Stimulated activated CD8-positive, alpha-beta memory T cell treated with anti-CD3 and anti-CD28 coated beads, Interleukin-15, amount 100 ng/mL, for 48 hours (primary cell): ENCODE measurements at places on chromosomes 1 and 21.

GRCh38 chr1:110706621-110707020, 31.9 kb upstream of the KCNA3 start:
- DNase-seq: no peak

GRCh38 chr21:17796037-17796403, 23.1 kb downstream of the C21orf91 start:
- DNase-seq: no peak

GRCh38 chr1:241592273-241592958, 47.8 kb downstream of the CHML start:
- no peak for DNase-seq

GRCh38 chr21:26136671-26137070, 33.9 kb downstream of the APP start:
- no peak for DNase-seq

- no peak for DNase-seq
These were observed 72.1 kb downstream of the PDE9A start for GRCh38 chr21:42725416-42725930.

DNA sequence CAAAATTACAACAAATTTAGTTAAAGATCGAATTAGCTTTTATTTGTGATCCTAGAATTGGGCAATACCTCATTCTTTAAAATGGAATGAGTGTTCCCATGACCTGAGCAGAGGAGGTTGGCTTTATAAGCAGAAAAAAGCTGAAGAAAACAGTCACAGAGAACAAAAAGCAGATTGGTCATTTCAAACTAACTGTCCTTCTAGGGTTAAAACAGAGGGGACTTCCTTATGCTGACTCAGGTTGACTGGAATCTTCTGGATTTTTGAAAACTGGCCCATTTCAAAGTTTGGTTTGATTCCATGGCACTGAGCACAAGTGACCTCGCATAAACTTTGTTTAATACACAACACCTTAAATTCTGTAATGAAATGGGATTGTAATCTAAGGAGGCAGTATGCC, 17.6 kb downstream of the NFASC start:
- DNase-seq: no peak

DNA sequence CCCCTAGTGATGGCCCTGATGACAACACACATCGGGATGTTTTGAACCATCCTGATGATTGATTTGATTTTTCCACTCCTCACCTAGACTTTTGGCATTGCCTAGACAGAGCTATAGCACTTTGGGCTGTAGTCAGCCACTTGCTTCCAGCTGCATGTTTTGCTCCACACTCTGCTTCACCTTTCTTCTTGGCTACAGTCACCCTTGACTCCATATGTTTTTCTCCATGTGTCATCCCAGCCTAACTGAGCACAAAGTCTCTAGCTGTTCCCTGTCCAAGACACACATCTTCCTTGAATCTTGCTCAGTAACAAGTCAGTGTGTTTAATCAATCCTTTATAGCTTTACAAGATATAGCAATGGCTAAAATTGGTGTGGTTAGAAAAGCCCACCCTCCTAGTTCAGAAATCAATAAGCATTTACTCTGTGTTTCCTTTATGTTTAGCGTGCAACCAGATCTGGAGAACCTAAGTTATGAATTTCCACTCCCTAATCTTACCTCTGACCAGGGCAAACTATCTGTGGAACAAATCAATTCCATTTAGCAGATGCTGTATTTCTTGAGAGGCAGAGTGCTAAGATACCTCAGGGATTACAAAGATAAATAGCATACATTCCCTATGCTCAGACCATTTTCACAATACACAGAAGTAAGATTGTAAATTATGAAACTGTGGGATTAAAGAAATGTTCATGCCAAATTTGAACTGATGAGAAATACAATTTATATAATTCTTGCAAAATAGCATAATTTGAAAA, 98.4 kb upstream of the LYPLAL1 start:
- no peak for DNase-seq

- DNase-seq: peak; percentile 8
These were observed 459 bp downstream of the SERBP1 start for GRCh38 chr1:67429528-67430357.

DNA sequence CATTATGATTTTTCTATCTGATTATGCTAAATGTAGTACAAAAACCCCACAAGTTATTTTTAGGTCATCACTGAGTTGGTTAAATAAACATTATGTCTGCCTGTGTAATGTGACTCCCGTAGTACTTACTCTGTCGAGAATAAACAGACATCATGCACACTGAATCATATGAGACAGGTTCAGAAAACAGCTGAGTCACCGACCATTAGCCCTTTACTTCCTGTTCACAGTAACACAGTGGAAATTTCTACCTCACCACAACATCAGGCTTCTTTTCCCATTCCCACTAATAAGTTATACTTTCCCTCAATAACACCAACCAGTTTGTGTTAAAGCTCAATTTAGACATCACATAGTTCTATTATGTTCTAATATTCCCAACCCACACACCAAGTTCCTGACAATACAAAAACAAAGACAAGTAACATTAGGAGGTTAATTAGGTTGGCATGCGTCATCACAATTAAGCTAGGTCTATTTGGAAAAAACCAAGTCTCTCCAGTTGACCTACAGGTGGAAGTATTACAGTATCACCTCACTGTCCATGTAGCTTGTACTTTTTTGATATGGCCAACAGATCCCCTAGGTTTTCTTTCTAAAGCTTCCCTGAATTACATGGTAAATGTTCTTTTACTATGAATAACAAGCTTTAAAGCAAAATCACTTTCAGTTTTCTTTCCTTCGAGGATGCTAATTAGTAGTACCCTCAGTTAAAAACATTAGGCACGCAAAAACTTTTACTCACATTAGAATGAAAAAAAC, 154.2 kb downstream of the EIF4G3 start:
- DNase-seq: no peak

GRCh38 chr1:186113461-186113860, 261.6 kb downstream of the TPR start:
- no peak for DNase-seq

- peak; percentile 68 for DNase-seq
These were observed at the start of gene RUSC1 for GRCh38 chr1:155320661-155321617. TSS of gene RUSC1 (plus strand) at chr1:155320894. CDS start at chr1:155321774, 880 bp downstream.

- DNase-seq: no peak
These were observed 11.7 kb downstream of the CD2 start for GRCh38 chr1:116765962-116766361.

- DNase-seq: no peak
These were observed 316.0 kb downstream of the LMO4 start for GRCh38 chr1:87644579-87645190.

- no peak for DNase-seq
These were observed 15.8 kb upstream of the PLA2G2C start for GRCh38 chr1:20202166-20202565.

DNA sequence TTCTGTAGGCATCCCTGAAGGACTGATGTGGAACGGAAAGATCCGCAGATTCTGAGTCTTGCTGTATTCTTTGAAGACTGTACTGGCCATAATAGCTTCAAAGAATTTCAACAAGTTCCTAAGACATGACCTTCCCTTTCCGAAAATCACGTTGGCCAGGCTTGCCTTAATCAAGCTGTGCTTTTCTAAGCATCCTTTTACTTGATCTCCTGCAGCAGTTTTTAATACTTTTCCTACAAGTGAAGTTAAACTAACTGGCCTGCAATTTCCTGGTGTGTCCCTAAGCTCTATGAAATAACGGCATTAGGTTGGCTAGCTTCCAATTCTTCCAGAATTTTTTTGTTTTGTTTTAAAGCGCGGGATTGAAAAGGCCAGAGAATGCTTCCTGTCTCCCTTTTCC, 40.3 kb downstream of the SPAG17 start:
- no peak for DNase-seq

DNA sequence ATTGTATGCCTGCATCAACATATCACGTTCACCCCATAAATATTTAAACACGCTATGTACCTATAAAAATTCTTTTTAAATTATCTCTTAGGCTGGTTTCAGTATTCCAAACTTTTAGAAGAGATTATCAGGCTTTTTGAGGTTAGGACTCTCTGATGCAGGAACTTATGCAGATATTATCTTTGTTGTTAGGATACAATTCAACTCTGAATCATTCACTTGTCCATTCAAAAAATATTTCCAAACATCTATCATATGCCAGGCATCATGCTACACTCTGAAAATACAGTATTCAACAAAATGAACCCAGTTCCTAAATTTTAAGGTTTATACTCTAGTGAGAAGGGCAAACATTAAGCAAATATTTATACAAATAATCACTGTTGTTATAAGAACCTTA, 40.5 kb downstream of the ASH1L start:
- DNase-seq: no peak

GRCh38 chr1:110227774-110228173, 17.7 kb downstream of the KCNC4 start:
- no peak for DNase-seq

DNA sequence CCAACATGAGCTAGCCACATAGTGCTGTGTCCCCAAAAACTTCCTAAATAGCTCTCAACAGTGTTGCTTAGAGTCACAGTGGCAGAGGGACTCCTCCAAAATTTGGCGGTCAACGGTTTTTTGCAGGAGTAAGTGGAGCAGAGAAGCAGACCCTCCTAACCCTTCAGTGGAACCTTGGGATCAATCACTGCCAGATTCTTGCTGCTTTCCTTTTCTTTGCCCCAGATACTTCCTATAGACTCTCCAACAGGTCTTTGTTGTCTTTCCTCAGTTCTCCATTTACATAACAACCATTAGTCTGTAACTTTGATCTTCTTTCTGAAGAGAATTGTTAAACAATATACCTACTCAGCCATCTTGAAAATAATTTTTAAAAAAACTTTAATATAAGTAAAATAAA, 556.1 kb downstream of the BRINP3 start:
- DNase-seq: no peak

GRCh38 chr1:61441723-61442262, 283.1 kb downstream of the TM2D1 start:
- DNase-seq: no peak

GRCh38 chr1:99535470-99536164, 110.3 kb upstream of the PALMD start:
- DNase-seq: no peak

- no peak for DNase-seq
These were observed 81.0 kb downstream of the MIS18A start for GRCh38 chr21:32197896-32198295.

GRCh38 chr1:77970192-77970591, 8.7 kb downstream of the FUBP1 start:
- DNase-seq: no peak

- DNase-seq: no peak
These were observed 23.7 kb downstream of the HLX start for GRCh38 chr1:220902916-220903315.

GRCh38 chr1:186059311-186059710, 315.7 kb downstream of the TPR start:
- no peak for DNase-seq

DNA sequence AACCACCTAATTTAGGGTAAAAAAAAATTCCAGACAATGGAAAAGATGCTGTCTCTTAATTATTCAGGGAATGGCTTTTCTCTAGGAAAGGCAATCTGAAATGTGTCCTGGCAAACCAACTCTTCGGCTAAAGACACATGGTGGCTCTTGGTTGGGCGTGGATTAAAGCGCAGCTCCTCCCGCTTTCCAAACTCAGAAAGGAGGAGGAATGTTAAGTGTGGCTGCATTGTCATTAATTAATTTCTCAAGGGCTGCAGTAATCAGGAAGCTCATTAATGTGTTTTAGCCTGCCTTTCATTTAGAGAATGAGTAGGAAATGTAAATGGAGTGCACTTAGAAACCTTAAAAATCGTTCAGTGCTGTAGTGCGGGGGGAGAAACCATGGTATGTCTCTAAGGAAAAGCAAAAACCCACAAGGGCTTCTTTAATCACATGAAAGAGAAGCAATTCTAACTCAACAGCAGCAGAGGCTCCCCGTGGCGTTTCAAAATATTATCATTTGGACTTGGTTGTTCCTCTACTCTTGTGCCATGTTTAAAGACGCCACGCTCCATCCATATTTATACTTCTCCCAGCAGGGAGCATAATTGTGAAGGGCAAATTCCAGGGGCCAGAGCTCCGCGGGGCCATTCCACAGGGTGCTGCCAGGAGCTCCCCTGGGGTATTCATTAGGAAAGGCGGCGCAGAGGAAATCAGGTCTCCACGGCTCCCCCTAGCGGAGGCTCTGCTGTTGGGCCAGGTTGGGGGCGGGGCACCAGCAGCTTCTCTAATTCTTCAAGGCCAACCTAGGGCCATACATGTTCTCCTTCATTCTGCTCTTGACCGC, 91.9 kb upstream of the SSX2IP start:
- DNase-seq: peak; percentile 61

DNA sequence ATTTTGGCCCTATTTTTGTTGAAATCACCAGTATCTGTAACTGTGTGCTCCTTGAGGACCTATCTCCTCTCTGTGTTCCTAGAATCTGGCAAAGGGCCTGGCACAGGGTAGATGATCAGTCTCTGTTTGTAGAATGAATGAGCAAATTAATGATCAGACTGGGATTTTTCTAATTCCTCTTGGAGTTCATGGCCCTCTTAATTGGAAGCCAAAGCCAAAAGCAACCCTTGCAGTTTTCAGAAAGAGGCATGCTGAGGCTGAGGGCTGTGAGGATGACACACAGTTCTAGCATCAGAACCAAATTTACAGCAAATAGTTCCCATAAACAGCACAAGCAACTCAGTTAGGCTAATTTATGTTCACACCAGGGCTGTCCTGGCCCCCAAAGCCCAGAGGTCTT, 111.1 kb upstream of the BEND5 start:
- no peak for DNase-seq

DNA sequence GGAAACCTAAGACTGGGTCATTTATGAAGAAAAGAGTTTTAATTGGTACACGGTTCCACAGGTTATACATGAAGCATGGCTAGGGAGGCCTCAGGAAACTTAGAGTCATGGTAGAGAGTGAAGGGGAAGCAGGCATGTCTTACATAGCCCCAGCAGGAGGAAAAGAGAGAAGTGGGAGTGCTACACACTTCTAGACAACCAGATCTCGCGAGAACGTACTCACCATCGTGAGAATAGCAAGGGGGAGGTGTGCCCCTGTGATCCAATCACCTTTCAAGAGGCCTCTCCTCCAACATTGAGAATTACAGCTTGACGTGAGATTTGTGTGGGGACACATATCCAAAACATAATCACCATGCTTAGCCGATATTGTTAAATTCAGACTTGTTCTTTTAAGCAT, 62.8 kb downstream of the DYRK1A start:
- no peak for DNase-seq

- no peak for DNase-seq
These were observed 61.9 kb upstream of the C1orf21 start for GRCh38 chr1:184324972-184325371.

DNA sequence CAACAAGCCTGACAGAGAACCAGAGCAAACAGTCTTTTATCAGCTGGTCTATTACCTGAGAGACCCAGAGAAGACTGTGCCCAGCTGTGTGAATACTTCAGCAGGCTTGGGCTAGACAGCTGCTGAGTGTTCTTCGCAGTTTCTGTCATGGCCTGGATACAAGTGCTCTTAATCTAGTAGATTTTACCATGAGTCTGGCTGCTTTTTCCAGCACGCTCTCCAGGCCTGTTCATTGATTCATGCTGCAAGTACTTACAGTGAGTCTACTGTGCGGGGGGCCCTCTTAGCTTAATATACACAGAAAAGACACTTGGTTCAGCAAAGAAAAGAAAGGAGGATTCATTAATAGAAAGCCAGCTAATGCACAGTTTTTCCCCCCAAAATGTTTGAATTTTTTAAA, 48.5 kb downstream of the RGS7 start:
- no peak for DNase-seq
